ENCODE measurements at places on chromosomes 7 and 10.

GRCh38 chr10:78390051-78390450, 356.4 kb downstream of the RPS24 start:
- no peak overlapping the region for H3K4me3 ChIP-seq
- DNase-seq, result no peak
- no peak overlapping the region for H3K27ac ChIP-seq
- H3K36me3 ChIP-seq, result no peaks in the 10 kb centered on the region
- peaks cover 3% of the 10 kb centered on the region for H3K4me1 ChIP-seq
- H3K27me3 ChIP-seq, result no peaks in the 10 kb centered on the region

GRCh38 chr7:11427686-11428273, 404.2 kb downstream of the THSD7A start:
- no peaks in the 10 kb centered on the region for H3K4me1 ChIP-seq
- H3K36me3 ChIP-seq, result no peaks in the 10 kb centered on the region
- H3K27me3 ChIP-seq, result no peaks in the 10 kb centered on the region
- no peak overlapping the region for H3K27ac ChIP-seq

DNA sequence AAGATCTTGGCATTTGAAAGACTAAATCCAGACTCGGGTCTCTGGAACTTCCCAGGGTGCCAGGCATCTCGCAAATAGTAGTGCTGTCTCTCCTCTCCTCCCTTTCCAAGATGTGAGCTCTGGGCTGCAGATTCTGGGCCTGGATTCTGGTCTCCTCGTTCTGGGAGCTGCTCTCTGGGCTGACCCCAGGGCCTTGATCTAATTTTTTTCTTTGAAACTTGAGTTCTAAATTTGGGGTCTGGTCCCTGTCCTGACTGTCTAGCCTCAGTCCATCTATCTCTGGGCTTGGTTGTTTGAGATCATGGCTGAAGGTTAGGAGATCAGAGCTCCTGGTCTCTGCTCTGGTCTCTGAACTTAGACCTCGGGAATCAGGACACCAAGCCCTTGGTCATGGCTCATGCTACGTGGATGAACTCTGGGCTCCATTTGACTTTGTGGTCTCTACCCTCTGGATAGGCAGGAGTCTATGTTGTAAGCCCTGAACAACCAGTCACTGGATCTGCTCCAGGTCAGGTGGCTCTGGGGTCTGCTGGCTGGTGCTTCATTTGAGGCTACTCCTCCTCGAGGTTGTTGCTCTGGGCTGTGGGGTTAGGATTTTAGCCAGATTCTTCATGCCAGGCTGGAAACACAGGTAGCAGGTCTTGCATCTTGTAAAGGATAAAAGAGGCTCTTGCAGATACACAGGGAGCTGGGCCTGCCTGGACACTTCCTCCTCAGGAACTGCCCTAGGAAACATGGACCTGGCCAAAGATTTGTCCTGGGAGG, 8.0 kb upstream of the MBL2 start:
- no peak for DNase-seq
- no peaks in the 10 kb centered on the region for H3K4me1 ChIP-seq
- no peaks in the 10 kb centered on the region for H3K27me3 ChIP-seq

- DNase-seq, result no peak
- no peaks in the 10 kb centered on the region for H3K4me1 ChIP-seq
- H3K36me3 ChIP-seq, result no peaks in the 10 kb centered on the region
- H3K27ac ChIP-seq, result no peak overlapping the region
- no peaks in the 10 kb centered on the region for H3K27me3 ChIP-seq
- no peak overlapping the region for H3K4me3 ChIP-seq
Observed at GRCh38 chr7:10860516-10860915, 113.2 kb upstream of the PHF14 start.

- H3K27ac ChIP-seq, result no peak overlapping the region
- no peaks in the 10 kb centered on the region for H3K27me3 ChIP-seq
- no peaks in the 10 kb centered on the region for H3K36me3 ChIP-seq
- H3K4me3 ChIP-seq, result no peak overlapping the region
- H3K4me1 ChIP-seq, result no peaks in the 10 kb centered on the region
Observed at GRCh38 chr10:68272833-68273232, 40.9 kb upstream of the ATOH7 start.
